ENCODE measurements at places on chromosomes 11 and 22.

GRCh38 chr11:35563484-35564244 is 38.2 kb upstream of the PAMR1 start:
- no peak for DNase-seq

DNA sequence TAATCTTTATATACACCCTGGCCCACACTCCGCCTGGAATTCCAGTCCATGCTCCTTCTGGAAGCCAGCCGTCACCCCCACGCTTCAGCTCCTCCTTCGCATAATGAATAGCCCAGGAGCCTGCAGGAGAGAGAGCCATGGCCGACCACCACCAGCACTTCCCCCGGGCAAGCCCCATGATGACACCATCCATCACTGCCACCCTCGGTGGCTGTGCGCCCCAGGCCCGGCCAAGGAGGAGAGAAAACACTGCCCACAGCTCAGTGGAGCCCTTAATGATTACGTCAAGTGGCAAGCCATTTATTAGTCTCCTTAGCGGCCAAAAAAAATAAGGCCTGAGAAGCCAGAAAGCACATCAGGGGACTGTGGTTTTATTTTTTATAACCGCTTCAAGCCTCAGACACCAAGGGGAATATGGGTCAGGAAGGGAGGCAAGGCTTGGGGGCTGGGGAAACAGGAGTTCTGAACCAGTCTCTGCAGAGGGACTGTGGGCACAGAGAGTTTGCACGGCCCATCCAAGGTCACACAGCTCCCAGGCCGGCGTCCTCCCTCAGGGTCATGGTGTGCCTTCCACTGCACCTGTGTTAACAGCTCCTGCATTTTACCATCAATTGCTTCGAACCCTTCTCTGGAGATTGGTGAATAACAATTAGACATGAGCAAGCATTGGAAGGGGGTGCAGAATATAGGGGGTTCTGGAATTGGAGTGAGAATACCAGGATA is 134.3 kb downstream of the MN1 start:
- no peak for DNase-seq

DNA sequence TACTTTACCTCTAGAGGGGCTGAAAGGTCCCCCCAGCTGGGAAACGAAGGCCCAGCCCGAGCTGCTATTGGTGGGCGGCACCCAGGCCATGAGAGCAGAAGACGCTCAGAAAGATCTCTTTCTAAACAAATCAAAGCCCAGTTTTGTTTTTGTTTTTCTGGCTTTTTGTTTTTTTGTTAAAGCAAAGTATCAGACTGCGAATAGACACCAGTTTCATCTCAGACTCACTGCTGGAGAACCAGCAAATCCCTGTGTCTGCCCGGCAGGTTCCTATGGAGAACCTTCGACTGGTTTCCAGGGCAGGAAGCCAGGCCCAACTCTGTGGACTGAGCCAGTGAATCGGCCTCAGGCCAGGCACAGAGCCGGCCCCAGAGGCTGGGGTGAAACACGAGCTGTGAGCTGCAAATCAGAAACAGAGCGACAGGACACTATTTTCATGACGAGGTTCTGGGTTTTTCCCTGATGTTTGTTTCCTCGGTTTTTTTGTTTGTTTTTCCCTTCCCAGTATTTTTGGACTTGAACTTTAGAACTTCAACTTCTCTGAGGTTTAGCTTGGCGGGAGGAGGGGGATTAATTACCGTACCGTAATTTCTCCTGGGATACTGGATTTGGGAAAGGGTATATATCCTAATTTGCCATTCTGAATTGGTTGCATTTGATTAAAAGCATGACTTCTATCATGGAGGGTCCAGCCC is 16.0 kb upstream of the B4GALNT4 start:
- no peak for DNase-seq

GRCh38 chr11:87861030-87861429 is 314.2 kb downstream of the RAB38 start:
- DNase-seq = no peak

GRCh38 chr11:6357222-6357621 is 33.1 kb upstream of the SMPD1 start:
- DNase-seq = no peak

GRCh38 chr11:16167706-16168487 is 188.4 kb downstream of the SOX6 start:
- no peak for DNase-seq

- no peak for DNase-seq
Measured at GRCh38 chr22:24153959-24154358, 27.3 kb upstream of the SUSD2 start.
